ENCODE measurements at places on chromosomes 7 and 10.

DNA sequence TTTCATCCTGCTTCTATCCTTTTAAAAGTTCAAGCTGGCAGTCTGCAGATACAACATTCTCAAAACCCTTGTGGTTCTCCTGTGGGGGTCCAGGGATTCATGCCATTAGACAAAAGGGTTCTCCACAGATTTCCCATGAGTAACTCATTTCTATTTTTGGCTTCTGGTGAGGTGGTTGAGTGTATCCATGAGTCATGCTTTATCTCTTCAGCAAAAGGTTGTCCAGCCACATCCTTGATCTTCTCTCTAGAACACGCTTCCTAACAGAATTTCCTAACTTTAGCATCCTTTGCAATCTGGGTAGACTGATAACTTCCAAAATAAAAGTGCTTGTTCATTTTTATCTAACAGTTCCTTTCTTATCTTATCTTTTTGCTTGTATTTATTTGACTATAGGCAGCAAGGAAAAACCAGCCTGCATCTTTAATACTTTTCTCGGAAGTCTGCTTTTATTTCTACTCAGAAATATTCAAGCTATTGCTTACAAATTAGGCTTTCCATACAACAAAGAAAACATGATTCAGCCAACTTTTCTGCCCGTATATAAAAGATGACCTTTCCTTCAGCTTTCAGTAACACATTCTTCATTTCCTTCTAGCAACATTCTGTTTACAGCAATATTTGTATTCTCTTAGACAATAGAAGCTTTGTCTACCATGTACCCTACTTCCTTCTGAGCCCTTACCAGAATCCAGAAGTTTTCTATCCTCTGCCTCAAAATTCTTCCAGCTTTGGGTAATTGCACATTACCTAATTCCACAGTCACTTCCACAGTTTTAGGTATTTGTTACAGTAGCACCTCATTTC is 79.3 kb upstream of the IL6 start:
- H3K27ac ChIP-seq = no peak overlapping the region
- no peaks in the 10 kb centered on the region for H3K27me3 ChIP-seq
- H3K4me1 ChIP-seq = no peaks in the 10 kb centered on the region
- DNase-seq = no peak
- H3K36me3 ChIP-seq = no peaks in the 10 kb centered on the region

GRCh38 chr10:126114884-126115555 is 218.7 kb downstream of the FANK1 start:
- H3K27ac ChIP-seq = no peak overlapping the region
- no peaks in the 10 kb centered on the region for H3K27me3 ChIP-seq
- H3K36me3 ChIP-seq = no peaks in the 10 kb centered on the region
- no peak for DNase-seq
- no peaks in the 10 kb centered on the region for H3K4me1 ChIP-seq

DNA sequence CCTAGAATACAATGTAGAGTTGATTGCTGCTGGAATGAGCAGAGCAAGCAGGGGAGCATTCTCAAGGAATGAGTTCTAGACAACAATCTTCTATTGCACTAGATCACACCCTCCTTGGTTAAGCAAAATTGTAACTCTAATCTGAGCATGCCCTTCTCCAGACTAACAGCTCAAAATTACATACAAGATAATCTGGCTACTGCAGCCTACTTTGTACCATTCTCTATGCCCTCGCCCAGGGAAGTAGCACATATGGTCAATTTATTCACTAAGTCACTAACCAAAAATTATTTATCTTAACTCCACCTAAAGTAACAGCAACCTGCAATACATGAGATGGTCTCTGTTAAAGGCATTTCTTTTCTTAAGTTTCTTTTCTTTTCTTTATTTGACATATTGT is 42.5 kb upstream of the KCTD7 start:
- H3K27me3 ChIP-seq = no peaks in the 10 kb centered on the region
- no peak overlapping the region for H3K27ac ChIP-seq
- H3K4me1 ChIP-seq = no peaks in the 10 kb centered on the region
- no peaks in the 10 kb centered on the region for H3K36me3 ChIP-seq

GRCh38 chr10:78251016-78251385 is 217.3 kb downstream of the RPS24 start:
- H3K36me3 ChIP-seq = no peaks in the 10 kb centered on the region
- DNase-seq = no peak
- H3K4me3 ChIP-seq = no peak overlapping the region

GRCh38 chr10:15642095-15642494 is 77.6 kb downstream of the ITGA8 start:
- H3K27me3 ChIP-seq = no peaks in the 10 kb centered on the region
- DNase-seq = no peak
- no peak overlapping the region for H3K4me3 ChIP-seq
- H3K27ac ChIP-seq = no peak overlapping the region
- H3K4me1 ChIP-seq = no peaks in the 10 kb centered on the region
- no peaks in the 10 kb centered on the region for H3K36me3 ChIP-seq

All from breast epithelium (tissue), 4 donors.